ENCODE measurements at places on chromosomes 3 and 15. TPM values are rescaled to one million over a fixed set of nuclear protein-coding genes. Genes with fewer than 3 reads are reported as not detected.

DNA sequence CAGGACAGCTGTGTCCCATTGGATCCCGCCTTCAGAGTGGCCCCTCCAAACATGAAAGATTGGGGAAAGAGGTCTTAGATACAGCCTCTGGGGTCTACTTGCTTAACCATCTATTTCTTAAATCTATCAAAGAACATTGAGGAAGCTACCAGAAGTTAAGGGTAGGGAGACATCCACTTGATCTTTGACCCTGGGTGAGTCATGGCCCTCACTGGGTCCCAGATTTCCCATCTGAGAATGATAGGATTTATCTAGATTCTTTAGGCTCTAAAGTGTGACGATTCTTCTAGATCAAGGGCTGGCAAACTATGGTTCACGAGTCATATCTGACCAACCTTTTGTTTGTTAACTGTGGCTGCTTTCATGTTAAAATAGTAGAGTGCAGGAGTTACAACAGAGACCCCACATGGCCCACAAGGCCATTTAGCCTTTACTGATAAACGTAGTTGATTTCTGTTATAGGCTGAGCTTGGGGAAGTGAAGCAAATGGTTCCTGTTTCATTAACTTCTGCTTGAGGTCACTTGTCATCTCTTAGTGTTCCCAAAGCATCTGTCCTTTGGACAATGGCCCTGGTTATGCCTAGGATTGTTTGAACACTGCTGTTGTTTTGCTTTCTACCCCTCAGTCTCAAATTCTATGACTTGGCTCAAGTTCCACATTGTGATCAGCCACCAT, 8.0 kb downstream of the MUC13 start:
- H3K27me3 ChIP-seq = no peaks in the 10 kb centered on the region
- H3K36me3 ChIP-seq = no peaks in the 10 kb centered on the region
- H3K27ac ChIP-seq = no peak overlapping the region
- no peak for DNase-seq

DNA sequence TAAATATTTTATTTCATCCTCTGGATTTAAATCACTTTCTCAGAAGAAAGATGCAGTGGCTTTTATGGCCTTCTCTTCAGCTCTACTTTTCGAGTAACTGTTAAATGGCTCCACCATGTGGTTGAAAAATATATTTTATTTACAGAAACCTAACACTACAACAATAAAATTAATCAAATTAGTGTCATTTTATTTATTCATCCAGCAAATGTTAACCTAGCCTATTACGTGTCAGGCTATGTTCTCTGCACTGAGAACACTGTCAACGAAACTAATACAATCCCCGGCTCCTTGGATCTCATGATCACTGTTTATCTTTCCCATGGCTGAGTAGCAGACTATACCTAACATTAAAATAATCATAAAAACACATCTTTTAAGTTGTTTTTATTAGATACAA, 148.0 kb upstream of the OSTN start:
- peaks cover 1% of the 10 kb centered on the region for H3K4me1 ChIP-seq
- H3K27ac ChIP-seq = no peak overlapping the region
- no peak overlapping the region for H3K4me3 ChIP-seq
- no peaks in the 10 kb centered on the region for H3K36me3 ChIP-seq
- no peaks in the 10 kb centered on the region for H3K27me3 ChIP-seq

GRCh38 chr3:40422861-40423260, 34.3 kb upstream of the RPL14 start:
- H3K4me1 ChIP-seq = peaks cover 4% of the 10 kb centered on the region
- DNase-seq = no peak
- H3K27me3 ChIP-seq = no peaks in the 10 kb centered on the region
- no peak overlapping the region for H3K27ac ChIP-seq
- no peaks in the 10 kb centered on the region for H3K36me3 ChIP-seq
- no peak overlapping the region for H3K4me3 ChIP-seq

GRCh38 chr15:62782896-62783295, 259.7 kb upstream of the TPM1 start:
- no peak overlapping the region for H3K27ac ChIP-seq
- H3K4me3 ChIP-seq = no peak overlapping the region
- H3K27me3 ChIP-seq = no peaks in the 10 kb centered on the region
- H3K4me1 ChIP-seq = peaks cover 8% of the 10 kb centered on the region
- DNase-seq = no peak

GRCh38 chr3:43632269-43632733, 10.5 kb upstream of the ANO10 start:
- no peak overlapping the region for H3K27ac ChIP-seq
- H3K27me3 ChIP-seq = no peaks in the 10 kb centered on the region
- peaks cover 5% of the 10 kb centered on the region for H3K4me1 ChIP-seq
- DNase-seq = no peak
- no peak overlapping the region for H3K4me3 ChIP-seq

DNA sequence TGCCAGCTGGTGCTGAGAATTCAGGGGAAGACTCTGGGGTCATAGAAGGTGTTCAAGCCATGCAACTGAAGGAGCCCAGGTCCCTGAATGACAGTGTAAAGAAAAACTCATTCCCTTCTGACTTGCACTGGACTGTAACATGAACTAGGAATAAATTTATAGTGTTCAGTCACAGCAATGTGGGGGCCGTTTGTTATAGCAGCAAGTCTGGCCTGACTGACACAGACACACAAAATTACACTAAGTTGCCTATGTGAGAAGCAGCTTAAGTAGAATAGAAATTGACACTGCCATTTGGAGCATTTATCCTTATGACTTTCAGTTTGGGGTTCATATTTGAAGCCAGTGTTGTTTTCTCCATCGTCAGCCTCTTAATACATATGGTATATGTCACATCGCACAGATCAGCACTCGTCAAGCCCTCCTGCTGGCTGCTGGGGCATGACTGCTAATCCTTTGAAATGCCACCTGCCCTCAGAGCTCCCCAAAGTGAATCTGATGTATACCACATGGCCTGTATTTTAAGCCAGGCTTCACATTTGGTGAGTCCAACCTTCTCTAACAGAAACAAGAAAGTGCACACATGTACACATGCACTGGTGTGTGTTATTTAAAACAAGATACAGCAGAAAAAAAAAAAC, 17.1 kb upstream of the HEG1 start:
- no peak for DNase-seq
- H3K27ac ChIP-seq = no peak overlapping the region
- no peaks in the 10 kb centered on the region for H3K27me3 ChIP-seq
- H3K4me3 ChIP-seq = no peak overlapping the region
- H3K4me1 ChIP-seq = no peaks in the 10 kb centered on the region

DNA sequence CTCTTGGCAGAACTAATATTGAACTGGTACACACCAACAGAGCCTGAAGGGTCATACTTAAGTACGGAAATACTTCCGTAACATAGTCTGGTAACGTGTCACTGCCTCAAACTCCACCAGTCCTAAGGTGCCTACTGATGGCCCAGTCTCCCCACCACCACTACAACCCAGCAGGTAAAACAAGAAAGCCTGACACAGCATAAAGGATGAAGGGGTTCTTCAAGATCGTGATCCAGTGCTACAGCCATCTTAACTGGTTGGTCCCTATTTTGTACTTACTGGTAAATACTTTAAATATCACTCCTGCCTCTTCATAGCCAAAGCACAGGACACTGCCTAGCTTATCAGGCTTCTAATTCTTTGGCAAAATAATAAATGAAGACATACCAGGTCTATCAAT, 46.5 kb downstream of the PEAK1 start:
- peaks cover 2% of the 10 kb centered on the region for H3K4me1 ChIP-seq
- no peak overlapping the region for H3K4me3 ChIP-seq
- no peaks in the 10 kb centered on the region for H3K27me3 ChIP-seq
- H3K27ac ChIP-seq = no peak overlapping the region
- no peak for DNase-seq
- no peaks in the 10 kb centered on the region for H3K36me3 ChIP-seq

- H3K27ac ChIP-seq = no peak overlapping the region
- DNase-seq = peak; percentile 23
- no peaks in the 10 kb centered on the region for H3K36me3 ChIP-seq
- peak overlapping the region; percentile 70 for H3K4me3 ChIP-seq
These were observed 8.3 kb upstream of the PGPEP1L start for GRCh38 chr15:99015698-99016568.

DNA sequence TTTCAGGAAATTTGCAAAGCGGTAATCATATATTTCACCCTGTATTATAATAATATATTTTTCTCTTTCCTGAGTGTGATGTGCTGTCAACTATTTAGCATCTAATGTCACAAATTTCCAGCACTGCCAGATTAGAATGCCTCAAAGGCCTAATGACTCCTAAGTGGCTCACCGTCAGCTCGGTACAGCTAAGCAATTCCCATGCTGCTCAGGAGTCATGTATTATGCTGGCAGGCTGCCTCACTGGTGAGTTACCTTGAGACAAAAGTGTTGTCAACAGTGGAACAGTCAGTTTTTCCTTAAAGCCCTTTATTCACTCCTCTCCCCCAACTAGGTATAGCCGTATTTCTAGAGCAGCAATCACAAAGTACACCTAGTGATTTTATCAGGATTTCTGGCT, 83.6 kb downstream of the NSUN3 start:
- no peak overlapping the region for H3K4me3 ChIP-seq
- H3K27ac ChIP-seq = peak overlapping the region; percentile 22
- no peaks in the 10 kb centered on the region for H3K36me3 ChIP-seq

DNA sequence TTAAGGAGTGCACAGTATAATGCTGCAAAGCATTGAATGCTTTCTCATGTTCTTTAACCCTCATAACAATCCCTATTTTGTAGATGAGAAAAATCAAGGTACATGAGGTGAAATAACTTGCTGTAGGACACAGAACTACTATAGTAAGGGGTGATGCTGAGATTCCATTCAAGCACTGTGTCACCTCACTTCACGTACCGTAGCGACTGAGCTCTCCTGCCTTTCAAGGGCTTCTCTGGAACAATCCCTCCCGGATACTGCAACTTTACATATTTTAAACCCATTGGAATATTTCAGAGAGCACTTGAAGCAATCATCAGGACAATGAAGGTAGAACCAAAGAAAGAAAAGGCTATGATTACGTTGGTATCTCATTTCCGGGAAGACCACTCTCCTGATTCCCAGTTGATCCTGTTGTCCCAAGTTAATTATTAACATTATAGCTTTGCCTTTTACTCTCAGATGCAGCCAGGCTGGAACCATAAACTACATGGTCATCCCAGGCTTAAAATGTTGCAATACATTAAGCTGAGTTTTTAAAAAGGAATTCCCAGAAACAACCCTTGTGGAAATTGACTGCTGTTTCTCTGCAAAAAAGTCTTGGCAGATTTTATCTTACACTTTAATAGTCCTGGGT, 252.2 kb upstream of the IGF1R start:
- H3K36me3 ChIP-seq = no peaks in the 10 kb centered on the region
- no peak overlapping the region for H3K4me3 ChIP-seq
- no peak overlapping the region for H3K27ac ChIP-seq
- peaks cover 5% of the 10 kb centered on the region for H3K4me1 ChIP-seq

- peak overlapping the region; percentile 83 for H3K4me3 ChIP-seq
- no peaks in the 10 kb centered on the region for H3K27me3 ChIP-seq
- no peaks in the 10 kb centered on the region for H3K36me3 ChIP-seq
- peaks cover 17% of the 10 kb centered on the region for H3K4me1 ChIP-seq
- no peak overlapping the region for H3K27ac ChIP-seq
These were observed 290.7 kb upstream of the CTNNB1 start for GRCh38 chr3:40908612-40909011.

GRCh38 chr15:87354661-87355410, 901.7 kb downstream of the NTRK3 start:
- no peak for DNase-seq
- no peaks in the 10 kb centered on the region for H3K36me3 ChIP-seq
- no peak overlapping the region for H3K27ac ChIP-seq
- H3K27me3 ChIP-seq = peaks cover 14% of the 10 kb centered on the region
- no peak overlapping the region for H3K4me3 ChIP-seq

GRCh38 chr3:49135499-49135898, 2.6 kb upstream of the LAMB2 start:
- H3K27ac ChIP-seq = no peak overlapping the region
- no peaks in the 10 kb centered on the region for H3K36me3 ChIP-seq
- no peak for DNase-seq
- H3K27me3 ChIP-seq = peaks cover 2% of the 10 kb centered on the region
- peak overlapping the region; percentile 1 for H3K4me3 ChIP-seq

DNA sequence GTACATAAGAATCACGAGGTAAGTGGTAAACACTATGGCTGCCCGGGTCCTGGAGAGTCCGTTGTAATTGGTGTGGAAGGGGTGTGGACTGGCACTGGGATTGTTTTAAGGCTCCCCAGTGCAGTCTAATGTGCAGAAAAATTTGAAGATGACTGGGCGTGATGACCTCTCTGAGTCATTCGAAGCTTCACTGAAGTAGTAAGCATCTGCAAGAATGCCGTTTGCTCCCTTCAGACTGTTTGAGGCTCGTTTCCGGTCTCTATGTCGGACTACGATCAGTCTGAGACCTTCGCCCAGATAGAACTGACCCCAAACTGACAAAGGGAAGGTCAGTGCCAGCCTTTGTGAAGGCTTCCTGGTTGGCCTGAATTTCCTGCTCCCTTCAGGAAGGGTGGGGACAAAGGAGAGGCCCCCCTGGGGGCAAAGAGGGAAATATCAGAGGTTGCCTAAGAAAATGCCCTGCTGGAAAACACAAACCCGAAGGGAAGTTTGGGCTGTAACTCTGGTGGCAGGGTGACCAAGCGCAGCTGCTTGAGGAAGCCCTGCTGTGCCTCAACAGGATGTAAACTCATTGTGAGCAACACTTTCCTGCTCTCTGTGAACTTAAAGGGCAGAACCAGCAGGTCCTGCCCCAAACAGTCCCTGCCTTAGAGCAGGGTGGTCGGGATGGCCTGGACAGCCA, 34.6 kb downstream of the BTD start:
- DNase-seq = no peak
- H3K36me3 ChIP-seq = peaks cover 5% of the 10 kb centered on the region
- no peaks in the 10 kb centered on the region for H3K27me3 ChIP-seq
- H3K27ac ChIP-seq = peak overlapping the region; percentile 87

- H3K4me3 ChIP-seq = peak overlapping the region; percentile 46
- no peaks in the 10 kb centered on the region for H3K36me3 ChIP-seq
- peak overlapping the region; percentile 93 for H3K27ac ChIP-seq
- H3K27me3 ChIP-seq = no peaks in the 10 kb centered on the region
- no peak for DNase-seq
These were observed 105.0 kb downstream of the IQCH start for GRCh38 chr15:67359431-67360079.

- no peak overlapping the region for H3K27ac ChIP-seq
- H3K27me3 ChIP-seq = peaks cover 9% of the 10 kb centered on the region
- H3K4me3 ChIP-seq = no peak overlapping the region
- no peaks in the 10 kb centered on the region for H3K36me3 ChIP-seq
- no peaks in the 10 kb centered on the region for H3K4me1 ChIP-seq
These were observed 77.9 kb downstream of the PCSK6 start for GRCh38 chr15:101411581-101411980.

DNA sequence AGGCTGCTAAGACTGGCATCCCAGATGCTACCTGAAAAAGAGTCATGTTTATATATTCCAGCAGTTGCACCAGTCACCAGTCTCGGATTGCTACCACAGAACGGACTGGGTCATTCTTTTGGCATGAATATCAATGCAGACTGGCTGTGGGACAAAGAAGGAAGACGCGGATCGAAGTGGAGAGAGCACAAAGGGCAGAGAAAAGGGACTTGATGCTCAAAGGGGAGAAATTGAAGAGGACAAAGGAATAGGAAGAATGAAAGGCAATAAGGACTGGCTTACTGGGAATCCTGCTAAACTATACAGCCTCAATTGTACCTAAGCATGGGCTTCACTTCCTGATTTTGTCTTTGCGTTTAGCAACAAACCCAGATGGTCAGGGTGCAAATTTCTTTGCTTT, 15.3 kb upstream of the DIS3L start:
- no peaks in the 10 kb centered on the region for H3K36me3 ChIP-seq
- no peaks in the 10 kb centered on the region for H3K4me1 ChIP-seq
- H3K27me3 ChIP-seq = peaks cover 13% of the 10 kb centered on the region
- no peak overlapping the region for H3K4me3 ChIP-seq

FBN1 gene
- total RNA-seq = 3.9 TPM

ATP13A4 gene
- total RNA-seq = 8.1 TPM

FRMD5 gene
- 7.8 TPM for total RNA-seq

CHRD gene
- 13.0 TPM for total RNA-seq
